Substantia nigra (tissue), 51 donors: ENCODE measurements at places on chromosomes 5 and 9.

- no peak for DNase-seq
These were observed 40.4 kb downstream of the GNAQ start for GRCh38 chr9:77991191-77991590.

- peak; percentile 10 for DNase-seq
These were observed 333.7 kb downstream of the ELAVL2 start for GRCh38 chr9:23492126-23493002.

DNA sequence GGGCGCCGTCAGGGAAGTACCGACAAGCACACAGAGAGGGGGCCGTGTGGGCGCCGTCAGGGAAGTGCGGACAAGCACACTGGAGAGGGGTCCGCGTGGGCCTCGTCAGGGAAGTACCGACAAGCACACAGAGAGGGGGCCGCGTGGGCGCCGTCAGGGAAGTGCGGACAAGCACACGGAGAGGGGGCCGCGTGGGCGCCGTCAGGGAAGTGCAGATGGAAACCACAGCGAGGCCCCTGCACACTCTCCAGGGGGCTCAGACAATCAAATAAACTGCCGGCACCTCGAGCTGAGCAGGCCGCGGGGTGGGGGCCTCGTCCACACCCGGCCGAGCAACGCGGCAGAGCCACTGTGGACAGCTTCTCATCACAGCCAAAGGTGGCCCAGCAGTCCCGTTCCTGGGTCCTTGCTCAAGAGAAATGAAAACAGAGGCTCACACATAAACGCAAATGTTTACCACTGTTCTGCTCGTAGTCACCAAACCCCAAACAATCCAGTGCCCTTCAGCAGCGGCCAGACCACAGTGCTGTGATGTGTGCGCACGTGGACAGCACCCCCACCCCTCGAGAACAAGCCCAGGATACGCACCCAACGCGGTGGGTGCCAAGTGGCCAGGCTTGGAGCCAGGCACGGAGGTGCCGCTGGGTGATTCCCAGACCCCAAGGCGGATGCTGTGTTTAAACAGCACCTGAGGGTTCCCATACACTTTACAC is 24.7 kb downstream of the TPPP start:
- no peak for DNase-seq

GRCh38 chr9:97543561-97543960 is 42.1 kb downstream of the TMOD1 start:
- DNase-seq: no peak

GRCh38 chr5:69367697-69368279 is 1.5 kb downstream of the AK6 start:
- DNase-seq: no peak
